ENCODE measurements at places on chromosomes 11 and 22. TPM values are rescaled to one million over a fixed set of nuclear protein-coding genes. Genes with fewer than 3 reads are reported as not detected.

GRCh38 chr11:18063862-18064434, 17.9 kb upstream of the TPH1 start:
- DNase-seq, result no peak

DNA sequence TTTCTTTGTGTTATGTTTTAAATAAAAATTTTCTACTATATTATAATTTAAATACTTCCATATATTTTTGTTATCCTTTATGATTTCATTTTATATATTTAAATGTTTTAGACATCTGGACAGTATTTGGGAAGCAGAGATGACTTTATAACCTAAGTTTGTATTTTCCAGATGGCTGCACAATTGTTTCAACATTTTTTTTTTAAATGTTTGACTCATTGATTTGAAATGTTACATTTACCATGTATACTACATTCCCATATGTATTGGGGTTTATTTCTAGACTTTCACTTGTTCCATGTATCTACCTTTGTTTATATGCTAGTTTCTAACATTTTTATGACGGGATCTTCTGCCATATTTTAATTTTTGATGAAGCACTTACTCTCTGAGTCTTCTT, 766.5 kb downstream of the METTL15 start:
- no peak for DNase-seq

GRCh38 chr11:11827272-11827671, 14.5 kb upstream of the USP47 start:
- DNase-seq, result no peak

CARD16 gene
- total RNA-seq, result 27.9 TPM

DNA sequence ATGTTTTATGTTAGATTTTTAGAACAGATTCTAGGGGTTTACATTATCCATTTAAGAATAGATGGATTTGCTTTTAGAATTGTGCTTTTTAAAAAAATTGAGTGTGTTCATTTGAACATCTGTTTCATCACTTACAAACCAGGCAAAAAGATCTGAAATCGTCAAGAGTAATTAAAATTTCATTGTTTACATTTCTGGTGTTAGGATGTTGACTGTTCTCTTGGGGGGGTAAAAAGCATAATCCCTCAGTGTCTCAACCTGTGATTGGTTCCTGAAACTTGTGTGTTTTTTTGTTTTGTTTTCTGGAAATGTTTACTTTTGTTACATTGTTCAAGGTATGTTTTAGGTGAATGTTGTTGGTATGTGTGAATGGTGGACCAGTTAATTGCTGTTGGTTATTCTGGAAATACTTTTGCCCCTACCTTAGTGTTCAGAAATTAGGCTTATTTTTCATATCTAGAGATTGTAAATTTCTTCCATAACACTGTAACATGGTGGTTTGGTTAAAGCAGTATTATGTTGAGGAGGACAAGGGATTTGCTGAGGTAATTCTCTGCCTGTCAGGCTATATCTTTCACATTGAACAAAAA, 4.8 kb downstream of the PCF11 start:
- no peak for DNase-seq

CWF19L2 gene
- total RNA-seq, result 7.3 TPM

- no peak for DNase-seq
Measured at GRCh38 chr11:130573767-130574166, 125.3 kb downstream of the ADAMTS15 start.

DNA sequence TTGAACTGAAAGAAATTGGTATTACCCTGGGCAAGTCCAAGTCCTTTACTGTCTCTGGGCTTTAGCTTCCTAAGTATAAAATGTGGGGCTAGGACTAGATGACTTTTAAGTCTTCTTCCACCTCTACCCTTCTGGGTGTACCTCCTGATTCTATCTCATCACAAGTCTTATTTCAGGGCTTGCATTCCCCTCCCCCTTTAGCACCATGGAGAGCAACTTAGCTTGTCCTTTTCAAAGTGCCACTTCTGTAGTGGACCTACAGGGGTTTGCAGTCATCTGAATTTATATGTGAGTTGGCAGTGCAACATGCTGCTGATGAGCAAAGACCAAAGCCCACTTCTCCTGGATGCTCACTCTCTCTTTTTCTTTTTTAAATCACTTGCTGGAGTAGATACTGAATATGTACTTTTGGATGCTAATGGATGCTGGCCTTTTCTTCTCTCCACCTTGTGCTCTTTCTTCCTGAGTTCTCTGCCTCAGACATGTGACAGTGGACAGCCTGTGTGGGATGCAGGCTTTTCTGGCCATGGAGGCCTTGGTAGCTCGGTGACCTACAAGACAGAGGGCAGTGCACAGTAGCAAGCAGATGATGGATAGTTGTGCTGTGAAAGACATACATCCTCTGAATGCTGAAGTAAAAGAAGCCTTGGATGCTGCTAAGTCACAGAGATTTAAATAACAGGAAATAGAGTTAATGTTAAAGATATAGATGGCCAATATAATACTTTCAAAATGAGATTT, 185.0 kb downstream of the NELL1 start:
- no peak for DNase-seq

SSTR3 gene
- total RNA-seq, result not detected

DGCR6 gene
- total RNA-seq, result 7.1 TPM

GRCh38 chr11:36065436-36065835, 121.6 kb downstream of the LDLRAD3 start:
- DNase-seq, result no peak

GRCh38 chr11:111788051-111788450, 21.9 kb upstream of the PPP2R1B start:
- peak; percentile 76 for DNase-seq

PRR33 gene
- total RNA-seq, result 0.81 TPM

LRRC75B gene
- 4.1 TPM for total RNA-seq

DNA sequence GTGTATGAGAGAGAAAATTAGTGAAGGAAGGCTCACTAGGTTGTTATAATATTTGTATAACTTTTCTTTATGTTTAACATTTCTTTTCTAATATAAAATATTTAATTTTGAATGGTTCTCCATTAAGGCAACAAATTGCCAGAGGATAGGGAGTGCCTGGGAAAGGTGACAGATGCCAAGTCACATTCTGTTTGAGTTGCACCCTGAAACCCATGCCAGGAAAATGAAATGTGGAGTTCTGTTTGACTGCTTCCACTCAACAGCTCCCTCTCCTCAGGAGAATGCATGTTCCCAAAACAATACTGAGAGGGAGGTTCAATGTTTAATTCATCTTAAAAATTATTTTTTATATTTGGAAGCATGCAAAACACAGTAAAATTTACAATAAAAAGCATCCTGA, 5.9 kb upstream of the USP18 start:
- DNase-seq, result no peak

GRCh38 chr11:111539426-111540113, 950 bp upstream of the LAYN start:
- DNase-seq, result no peak

RASGRP2 gene
- 34.0 TPM for total RNA-seq

DNA sequence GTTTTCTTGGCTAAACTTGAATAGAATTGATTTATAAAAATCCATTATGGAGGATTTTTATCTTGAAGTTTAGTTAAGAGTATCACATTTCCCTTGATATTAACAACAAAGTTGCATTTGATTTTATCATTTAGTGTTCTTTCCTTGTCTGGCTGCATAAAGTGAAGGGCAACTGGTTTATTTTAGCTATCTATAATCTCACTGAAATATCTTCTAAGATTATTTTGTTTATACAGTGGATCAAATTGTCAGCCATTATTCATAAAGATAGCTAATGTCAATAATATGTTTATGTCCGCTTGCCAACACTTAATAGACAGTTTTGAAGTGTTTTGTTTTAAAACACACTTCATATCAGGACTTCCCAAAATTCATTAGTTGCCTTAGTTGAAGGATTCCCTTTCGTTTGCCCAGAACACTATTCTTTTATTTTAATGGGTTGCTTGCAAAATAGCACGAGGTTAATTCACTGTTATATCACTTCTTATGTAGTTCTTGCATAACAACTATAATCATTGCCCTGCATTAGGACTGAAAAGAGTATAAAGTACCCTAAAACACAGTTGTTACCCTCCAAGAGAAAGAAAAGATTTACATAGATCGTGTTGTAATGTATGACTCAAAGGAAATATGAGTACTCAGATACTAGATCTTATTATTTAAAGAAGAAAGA, 73.0 kb downstream of the MSANTD4 start:
- no peak for DNase-seq

- no peak for DNase-seq
Measured at GRCh38 chr11:80371931-80372330, 931.1 kb upstream of the TENM4 start.

DNA sequence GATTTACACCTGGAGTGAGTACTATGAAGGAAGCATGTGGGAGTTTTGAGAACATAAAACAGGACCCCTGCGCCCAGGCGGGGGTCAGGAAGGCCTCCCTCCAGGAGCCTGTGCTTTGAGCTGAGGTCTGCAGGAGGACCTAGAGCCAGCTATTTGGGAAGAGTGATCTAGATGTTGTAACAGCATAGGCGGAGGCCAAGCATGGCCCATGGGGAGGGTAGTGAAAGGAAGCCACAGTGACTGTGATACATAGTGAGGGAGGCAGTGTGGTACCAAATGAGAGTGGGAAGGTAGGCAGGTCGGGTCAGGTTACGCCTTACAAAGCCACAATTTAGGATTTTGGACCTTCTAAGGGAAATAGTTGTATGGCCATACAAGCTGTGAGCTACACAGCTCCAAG, 147.5 kb downstream of the PARVA start:
- DNase-seq, result no peak

RASSF10 gene
- 0.14 TPM for total RNA-seq

DNA sequence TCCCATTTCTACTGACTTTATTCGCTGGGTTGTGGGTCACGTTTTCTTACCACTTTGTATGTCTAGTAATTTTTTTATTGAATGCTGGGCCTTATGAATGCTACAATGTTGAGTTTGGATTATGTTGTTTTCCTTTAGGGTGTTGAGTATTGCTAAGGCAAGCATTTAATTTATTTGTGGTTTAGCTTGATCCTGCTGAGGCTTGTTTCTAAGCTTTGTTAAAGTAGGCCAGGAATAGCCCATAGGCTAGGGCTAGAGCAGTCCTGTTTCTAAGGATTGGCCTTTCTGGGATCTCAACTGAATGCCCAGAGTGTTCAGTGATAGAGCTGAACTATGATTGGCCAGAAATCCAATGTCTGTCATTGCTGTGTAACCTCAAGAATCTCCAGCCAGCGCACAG, 56.1 kb upstream of the LDLRAD3 start:
- no peak for DNase-seq

PAMR1 gene
- total RNA-seq, result 7.2 TPM

DNA sequence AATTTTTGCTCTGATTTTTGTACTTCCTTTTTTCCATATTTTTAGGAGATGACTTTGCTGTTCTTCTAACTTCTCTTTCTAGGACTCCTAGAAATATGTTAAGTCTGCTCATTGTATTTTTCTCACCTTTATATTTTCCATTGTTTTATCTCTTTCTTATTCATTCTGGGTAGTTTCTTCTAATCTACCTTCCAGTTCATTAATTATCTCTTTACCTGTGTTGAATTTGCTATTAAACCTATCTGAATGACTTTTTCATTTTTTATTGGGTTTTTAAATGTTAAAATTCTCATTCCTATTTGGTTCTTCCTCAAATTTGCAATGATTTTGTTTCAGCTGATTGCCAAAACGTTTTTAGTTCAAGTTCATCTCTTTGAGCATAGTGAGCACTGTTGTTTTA, 27.8 kb upstream of the EHF start:
- DNase-seq, result no peak

C2CD3 gene
- total RNA-seq, result 9.8 TPM

- DNase-seq, result no peak
Measured at GRCh38 chr11:130858215-130858614, 58.1 kb downstream of the SNX19 start.

MTFP1 gene
- 21.4 TPM for total RNA-seq

DNA sequence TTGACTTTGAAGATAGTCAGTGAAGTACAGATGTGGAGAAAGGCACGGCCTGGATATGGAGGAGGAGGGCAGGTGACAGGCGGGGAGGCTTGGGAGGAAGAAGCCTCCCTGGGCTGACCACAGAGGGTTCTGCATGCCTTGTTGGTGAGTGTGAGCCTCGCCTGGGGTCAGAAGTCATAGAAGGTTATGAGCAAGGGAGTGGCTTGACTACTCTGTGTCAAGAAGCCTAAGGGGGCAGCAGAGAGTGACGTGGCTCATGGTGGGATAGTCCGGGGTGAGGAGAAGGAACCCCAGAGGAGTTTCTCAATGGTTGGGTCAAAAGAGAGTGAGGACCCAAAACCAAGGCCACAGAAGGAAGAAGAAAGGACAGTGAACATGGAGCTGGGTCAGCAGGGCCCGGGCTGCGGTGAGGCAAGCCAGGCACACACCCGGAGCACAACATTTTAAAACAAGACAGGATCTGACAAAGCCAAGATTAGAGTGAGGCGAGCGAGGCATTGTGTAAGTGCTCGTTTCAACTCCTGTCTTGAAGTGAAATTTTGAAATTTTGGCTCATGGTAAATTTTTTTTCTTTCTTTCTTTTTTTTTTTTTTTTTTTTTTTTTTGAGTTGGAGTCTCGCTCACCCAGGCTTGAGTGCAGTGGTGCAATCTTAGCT, 31.9 kb downstream of the PDGFB start:
- no peak for DNase-seq

DNA sequence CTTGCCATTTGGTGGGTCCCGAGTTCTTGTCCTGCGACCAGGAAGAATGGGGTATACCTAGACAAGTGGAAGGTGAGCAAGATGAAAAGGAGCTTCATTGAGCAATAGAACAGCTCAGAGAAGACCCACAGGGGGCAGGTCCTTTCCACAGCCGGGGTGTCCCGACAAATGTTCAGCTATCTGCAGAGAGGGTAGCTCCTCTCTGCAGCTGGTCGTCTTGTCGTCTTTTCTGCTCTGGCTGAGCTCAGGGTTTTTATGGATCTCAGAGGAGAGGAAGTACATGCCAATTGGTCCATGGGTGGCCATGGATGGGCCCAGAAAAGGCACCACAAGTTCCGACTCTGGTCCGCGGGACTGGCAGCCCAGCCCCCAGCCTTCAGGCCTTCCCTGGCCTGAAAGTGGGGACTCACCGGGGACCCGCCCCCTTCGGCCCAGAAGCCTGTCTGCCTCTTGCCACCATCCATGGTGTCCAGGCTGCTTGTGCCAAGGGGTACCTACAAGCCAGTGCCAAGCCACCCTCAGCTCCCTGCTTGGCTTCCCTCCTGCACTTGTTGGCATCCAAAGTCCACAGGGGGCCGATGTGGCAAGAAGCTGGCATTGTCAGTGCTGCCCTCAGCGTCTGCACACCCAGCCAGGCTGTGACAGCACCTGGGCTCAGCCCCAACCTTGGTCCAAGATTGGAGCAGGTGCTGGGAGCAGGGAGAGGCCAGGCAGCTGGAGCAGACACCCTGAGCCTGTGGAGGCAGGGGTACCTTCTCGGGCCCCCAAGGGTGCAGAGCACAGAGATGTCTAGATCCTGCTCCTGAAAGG, 438.9 kb downstream of the TBC1D22A start:
- DNase-seq, result no peak

GRCh38 chr11:93933230-93933629, 82.8 kb upstream of the VSTM5 start:
- DNase-seq, result no peak

ZBTB3 gene
- 13.0 TPM for total RNA-seq

All from heart left ventricle (tissue), 16 donors.